ENCODE measurements at places on chromosomes 2 and 18.

GRCh38 chr2:12005886-12006681, 259.7 kb downstream of the LPIN1 start:
- DNase-seq, result peak; percentile 77

DNA sequence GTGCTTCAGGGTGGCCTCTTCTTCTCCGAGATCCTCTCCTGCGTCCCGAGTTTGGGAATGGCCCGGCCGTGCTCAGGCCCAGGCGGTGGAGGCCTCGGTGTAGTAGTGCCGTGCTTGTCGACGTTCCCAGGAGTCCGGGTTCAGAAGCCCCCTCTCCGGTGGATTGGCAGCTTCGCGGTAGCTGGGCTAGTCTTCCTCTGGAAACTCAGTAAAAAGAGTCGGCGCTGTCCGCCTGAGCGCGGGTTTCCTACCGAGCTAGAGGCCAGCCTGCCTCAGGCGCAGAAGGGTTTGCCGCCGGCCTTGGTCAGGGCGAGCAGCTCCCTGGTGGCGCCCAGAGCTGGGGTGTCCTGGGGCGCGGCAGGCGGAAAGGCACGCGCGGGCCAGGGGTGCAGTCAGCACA, 3.2 kb downstream of the RALBP1 start:
- no peak for DNase-seq

GRCh38 chr2:241112592-241112991, 10.5 kb upstream of the MTERF4 start:
- no peak for DNase-seq

DNA sequence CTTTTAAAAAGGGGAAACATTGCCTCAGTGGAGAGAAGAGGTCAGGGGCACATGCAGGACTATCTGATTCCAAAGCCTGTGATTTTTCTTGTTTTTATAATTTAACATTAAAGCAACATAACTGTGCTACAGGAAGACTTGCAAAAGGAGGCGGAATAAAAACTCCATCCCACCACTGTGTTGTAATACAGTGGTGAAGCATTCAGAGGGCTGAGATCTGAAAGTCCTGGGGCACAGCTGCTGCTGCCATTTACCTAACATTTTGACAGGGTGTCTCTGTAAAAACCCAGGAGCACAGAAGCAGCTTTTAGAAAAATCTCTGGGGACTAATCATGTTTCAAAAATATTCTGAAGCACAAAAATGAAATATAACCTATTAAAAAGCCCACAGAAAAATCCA, 97.6 kb downstream of the GRB14 start:
- DNase-seq, result no peak

GRCh38 chr2:176581557-176582165, 312.4 kb downstream of the MTX2 start:
- DNase-seq, result no peak

Measured in femur (tissue), 1 donor.